ENCODE measurements at places on chromosomes 1 and 21.

- DNase-seq: no peak
Observed at GRCh38 chr1:156590326-156591180, 1.0 kb upstream of the NAXE start.

- DNase-seq: no peak
Observed at GRCh38 chr1:164701189-164701761, 142.3 kb downstream of the PBX1 start.

DNA sequence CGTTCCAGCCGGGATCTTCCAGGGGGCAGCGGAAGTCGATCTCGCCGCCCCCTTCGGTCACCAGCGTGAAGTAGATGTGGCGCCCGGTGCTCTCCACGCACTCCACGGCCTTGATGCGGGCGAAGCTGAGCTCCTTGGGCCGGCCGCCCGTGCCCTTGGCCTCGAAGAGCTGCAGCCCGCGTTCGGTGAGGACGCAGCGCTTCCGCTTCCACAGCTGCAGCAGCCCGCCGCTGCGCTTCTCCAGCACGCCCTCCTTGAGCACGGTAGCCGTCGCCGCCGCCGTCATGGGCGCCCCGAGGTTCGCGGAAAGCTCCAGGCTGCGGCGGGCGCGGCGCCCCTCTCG is 516 bp downstream of the PHLDA3 start:
- peak; percentile 44 for DNase-seq

DNA sequence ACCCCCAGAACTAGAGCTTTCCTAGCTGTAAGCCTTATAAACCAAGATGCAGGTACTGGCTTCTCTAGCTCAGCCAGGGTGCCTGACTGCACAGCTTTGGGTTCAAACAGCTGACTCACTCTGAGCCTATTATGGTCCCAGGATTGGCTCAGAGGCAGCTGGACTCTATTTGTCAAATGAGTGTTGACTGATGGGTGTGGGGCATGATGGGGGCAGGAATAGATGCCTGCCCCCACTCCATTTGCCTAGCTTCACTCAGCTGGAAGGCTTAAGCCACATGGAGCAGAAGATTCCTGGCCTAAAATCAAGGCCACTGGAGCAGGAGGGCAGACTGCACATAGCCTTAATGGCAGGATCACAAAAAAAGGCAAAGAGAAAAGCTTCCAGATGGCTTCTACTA is 90.5 kb downstream of the PIK3R3 start:
- DNase-seq: no peak

DNA sequence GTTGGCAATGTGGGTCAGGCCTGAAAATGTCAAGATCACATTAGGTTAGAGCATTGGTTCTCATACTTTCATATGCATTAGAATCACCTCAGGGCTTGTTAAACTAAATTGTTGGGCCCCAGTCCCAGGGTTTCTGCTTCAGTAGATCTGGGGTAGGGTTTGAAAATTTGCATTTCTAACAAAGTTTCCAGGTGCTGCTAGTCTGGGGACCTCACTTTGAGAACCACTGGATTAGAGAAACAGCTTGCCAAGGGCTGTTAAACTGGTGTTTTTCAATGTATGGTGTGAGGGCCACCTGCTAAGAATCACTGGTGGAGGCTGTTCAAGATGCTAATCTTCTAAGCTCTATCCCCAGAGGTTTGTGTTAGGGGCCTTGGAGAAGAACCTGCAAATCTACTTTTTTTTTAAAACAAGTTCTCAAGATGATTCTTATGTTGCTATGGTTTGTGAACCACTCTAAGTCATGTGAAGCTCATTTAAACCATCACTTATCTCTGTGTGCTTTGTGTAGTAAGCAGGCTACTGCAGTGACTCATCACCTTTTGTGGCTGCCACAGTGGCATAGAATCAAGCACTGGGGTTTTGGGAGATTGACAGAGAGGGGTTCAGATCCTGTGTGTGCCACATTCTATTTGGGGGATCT is 152.2 kb downstream of the S1PR1 start:
- no peak for DNase-seq

DNA sequence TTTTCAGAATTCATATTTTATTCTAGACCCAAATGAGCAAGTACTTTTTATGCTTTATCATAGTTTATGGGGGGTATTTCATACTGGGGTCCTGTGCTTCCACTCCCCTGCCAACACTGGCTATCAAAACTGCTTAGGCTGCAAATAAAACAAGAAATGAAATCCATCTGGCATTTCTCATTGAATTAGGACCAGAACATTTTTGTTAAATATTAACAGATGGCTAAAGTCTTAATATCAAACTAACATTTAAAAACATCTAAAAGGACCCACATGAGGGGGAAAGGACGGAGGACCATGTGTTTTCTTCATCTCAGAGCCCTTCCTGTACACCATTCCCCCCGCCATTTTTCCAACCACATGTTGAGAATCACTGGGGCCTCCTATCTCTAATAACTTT is 167.5 kb upstream of the C1orf105 start:
- DNase-seq: no peak

GRCh38 chr1:147384804-147385203 is 142.3 kb downstream of the CHD1L start:
- no peak for DNase-seq

DNA sequence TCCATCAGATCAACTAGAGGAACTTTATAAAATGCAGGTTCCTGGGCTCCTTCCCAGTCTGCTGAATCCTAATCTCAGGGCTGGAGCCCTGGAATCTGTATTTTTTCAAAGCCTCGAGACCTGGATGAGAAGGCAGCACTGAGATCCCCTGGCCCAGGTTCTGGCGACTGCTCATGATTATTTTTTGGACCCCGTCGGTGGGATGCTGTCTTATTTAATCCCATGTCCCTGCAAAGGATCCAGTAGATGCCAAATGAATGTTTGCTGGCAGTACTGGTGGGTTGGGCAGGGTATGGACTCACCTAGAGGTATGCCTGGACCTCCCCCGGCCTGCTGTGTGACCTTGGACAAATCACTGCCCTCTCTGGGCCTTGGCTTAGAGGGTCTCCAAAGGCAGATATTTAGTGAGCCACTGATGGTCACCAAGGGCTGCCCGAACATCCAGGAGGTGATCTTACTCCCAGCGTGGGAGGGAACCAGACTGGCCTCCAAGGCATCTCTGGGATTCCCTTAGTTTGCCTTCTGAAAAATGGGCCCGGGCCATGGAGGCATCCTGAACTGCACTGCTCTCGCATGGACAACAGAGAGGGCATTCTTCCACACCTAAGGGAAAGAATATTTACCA is 91.6 kb upstream of the RUNX3 start:
- no peak for DNase-seq

DNA sequence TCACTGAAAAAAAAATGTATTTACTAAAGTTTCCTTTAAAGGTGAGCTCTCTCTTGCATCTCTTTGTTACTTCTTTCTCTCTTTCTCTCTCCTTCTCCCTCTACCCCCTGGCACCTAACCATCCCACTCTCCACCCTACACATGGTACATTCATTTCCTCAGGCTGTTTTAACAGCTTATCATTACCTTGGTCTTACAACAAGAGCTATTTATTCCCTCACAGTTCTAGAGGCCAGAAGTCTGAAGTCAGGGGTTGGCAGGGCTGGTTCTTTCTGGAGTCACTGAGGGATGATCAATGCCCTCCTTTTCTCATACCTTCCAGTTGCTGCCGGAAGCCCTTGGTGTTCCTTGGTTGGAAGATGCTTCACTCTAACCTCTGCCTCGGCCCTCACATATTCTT is 91.1 kb upstream of the DSCAM start:
- DNase-seq: no peak

- no peak for DNase-seq
Observed at GRCh38 chr1:231312432-231312788, 25.2 kb downstream of the EXOC8 start.

DNA sequence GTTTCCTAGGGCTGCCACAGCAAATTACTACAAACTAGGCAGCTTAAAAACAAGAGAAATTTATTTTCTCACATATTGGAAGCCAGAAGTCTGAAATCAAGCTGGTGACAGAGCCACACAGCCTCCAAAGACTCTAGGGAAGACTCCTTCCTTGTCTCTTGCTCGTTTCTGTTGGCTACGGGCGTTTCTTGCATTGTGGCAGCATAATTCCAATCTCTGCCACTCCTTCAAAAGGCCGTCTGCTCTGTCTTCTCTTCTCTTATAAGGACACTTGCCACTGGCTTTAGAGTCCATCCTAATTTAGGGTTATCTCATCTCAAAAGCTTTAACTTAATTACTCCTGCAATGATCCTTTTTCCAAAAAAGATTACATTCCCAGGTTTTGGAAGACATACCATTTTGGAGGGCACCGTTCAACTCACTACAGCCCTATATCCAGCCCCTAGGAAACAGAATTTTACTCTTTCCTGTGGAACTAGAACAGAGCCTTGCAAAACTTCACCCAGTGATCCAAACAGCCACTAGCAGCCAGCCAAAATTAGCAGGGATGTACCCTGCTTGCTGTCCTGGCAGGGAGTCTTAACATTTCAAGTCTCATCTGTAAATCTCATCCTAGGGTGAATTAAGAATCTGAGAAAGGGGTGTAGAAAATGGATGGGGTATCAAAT is 9.2 kb downstream of the STYXL2 start:
- no peak for DNase-seq

GRCh38 chr1:28601696-28602095 is 9.6 kb downstream of the RAB42 start:
- DNase-seq: no peak

- DNase-seq: no peak
Observed at GRCh38 chr1:43340559-43340958, 2.9 kb downstream of the MPL start.

- peak; percentile 81 for DNase-seq
Observed at GRCh38 chr1:16351994-16352841, at the start of gene FBXO42. TSS of gene FBXO42 (minus strand) at chr1:16352480. CDS start at chr1:16315418, 37,062 bp downstream.

DNA sequence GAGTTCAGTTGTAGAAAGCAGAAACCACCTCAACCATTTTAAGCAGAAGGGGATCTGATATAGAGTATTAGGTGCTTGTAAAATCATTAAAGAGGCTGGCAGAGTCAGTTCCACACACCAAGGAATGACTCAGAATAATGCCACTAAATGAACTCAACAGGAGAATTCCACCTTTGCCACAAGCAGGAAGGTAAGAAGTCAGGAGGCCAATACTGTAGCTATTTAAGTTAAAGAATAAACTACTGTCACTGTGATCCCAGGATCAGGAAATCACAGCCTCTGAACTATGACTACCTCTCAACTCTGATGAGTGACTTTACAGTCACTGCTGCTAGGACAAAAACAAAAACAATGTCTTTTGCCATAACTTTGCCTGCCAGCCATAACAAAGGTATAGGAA is 52.5 kb upstream of the PRMT6 start:
- no peak for DNase-seq

DNA sequence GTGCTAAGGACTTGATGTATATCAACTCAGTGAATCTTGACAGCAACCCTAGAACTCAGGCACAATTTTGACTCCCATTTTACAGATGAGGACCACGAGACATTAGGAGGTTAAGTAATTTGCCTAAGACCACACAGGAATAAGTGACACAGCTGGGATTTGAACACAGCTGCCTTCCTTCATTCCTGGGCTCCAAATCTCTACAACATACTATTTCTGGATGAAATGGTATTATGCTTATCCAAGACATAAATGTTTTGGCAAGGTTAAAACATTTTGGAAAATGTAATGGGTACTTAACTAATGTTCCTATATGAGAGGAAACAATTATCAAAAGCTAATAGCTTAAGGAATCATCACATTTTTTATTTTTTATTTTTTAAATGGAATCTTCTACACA is 4.8 kb downstream of the CLDN8 start:
- no peak for DNase-seq

DNA sequence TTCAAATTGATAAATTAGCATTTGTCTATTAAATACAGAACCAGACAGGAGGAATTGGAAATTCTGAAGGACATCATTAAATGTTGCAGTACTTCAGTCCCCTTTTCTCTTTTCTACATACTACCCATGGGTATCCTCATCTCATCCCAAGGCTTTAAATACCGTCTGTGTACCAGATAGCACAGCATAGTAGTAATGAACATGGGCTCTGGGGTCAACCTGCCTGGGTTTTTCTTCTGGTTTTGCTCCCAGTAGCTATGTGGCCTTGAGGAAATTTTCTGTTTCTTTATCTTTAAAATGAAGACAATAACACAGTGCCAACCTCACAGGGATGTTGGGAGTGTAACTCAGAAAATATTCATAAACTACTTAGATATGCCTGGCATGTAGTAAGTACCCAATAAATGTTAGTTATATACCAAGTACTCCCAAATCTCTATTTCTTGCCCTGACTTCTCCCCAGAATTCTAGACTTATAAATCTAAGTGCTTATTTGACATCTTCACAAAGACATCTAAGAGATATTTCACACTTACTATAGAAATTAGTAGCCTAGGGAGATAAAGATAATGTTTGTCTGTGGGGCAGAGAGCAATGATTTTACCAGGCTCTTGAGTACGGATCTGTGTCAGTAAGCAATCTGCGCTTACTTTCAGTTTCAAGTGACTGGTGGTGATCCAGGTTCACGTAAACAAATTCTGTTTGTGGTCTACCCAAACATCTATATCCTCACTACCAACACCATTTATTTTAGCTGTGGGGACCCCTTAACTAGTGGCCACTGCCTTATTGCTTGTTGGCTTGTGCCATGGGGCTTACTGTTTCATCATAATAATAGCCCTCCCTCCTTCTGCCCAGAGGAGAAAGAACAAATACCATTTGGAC is 37.3 kb downstream of the VANGL2 start:
- DNase-seq: peak; percentile 41

DNA sequence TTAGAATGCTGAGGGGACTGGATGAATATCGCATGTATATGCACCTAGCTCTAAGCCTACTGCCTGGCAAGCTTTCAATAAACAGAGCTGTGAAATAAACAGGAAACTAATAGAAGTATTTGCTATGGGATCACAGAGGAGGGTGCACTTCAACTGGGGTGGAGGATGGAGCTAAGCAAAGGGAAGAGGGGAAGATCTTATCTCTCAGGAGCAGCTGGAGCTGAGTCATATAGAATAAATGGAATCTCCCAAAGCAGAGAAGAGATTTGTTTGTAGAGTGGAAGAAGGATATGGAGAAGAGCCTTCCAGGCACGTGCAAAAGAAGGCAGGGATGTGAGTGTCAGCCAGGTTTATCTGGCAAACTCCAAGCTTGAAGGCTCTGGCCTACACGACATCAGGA is 17.0 kb upstream of the KCNA10 start:
- no peak for DNase-seq

DNA sequence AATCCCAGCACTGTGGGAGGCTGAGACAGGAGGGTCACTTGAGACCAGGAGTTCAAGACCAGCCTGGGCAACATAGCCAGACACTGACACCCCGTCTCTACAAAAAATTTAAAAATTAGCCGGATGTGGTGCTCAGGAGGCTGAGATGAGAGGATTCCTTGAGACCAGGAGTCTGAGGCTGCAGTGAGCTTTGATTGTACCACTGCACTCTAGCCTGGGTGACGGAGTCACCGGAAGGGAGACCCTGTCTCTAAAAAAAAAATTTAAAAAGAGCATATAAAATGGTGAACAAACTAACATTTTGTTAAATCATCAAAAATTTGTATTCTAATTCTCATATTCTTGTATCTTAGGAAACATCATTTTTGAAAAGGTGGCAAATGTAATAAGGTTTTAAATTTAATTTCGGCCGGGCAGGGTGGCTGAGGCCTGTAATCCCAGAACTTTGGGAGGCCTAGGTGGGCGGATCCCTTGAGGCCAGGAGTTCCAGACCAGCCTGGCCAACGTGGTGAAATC is 27.1 kb downstream of the MAB21L3 start:
- no peak for DNase-seq

- DNase-seq: no peak
Observed at GRCh38 chr1:115467196-115467595, 129.1 kb upstream of the NGF start.

- no peak for DNase-seq
Observed at GRCh38 chr1:19333587-19334354, 21.6 kb downstream of the SLC66A1 start.
